ENCODE measurements at places on chromosomes 13 and 19.

GRCh38 chr13:45896285-45896684 is 44.7 kb upstream of the SIAH3 start:
- DNase-seq, result no peak

- DNase-seq, result no peak
Observed at GRCh38 chr13:113557013-113557412, 27.5 kb upstream of the TFDP1 start.

- DNase-seq, result no peak
Observed at GRCh38 chr19:33815380-33816340, 19.0 kb downstream of the KCTD15 start.

GRCh38 chr19:6734096-6734696 is 3.2 kb downstream of the GPR108 start:
- DNase-seq, result no peak

GRCh38 chr13:77891041-77891440 is 27.6 kb downstream of the EDNRB start:
- DNase-seq, result no peak

DNA sequence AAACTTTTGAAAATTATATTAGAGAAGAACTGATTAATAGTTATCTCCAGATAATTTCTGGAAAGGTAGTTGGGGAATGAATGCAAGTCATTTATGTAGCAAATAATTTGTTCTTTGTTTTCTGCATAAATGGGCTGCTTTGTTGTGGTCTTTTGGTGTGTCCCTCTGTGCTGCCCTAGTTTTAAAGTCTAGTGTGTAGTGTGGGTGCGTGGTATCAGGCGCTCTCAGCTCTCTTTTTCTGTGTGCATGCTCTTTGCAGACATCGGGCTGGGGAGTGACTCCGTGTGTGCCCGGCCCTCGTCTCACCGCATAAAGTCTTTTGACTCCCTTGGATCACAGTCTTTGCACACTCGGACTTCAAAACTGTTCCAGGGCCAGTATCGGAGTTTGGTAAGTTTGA is 94.5 kb downstream of the ARHGEF7 start:
- no peak for DNase-seq

GRCh38 chr19:38606131-38606530 is 11.6 kb downstream of the MAP4K1 start:
- no peak for DNase-seq

DNA sequence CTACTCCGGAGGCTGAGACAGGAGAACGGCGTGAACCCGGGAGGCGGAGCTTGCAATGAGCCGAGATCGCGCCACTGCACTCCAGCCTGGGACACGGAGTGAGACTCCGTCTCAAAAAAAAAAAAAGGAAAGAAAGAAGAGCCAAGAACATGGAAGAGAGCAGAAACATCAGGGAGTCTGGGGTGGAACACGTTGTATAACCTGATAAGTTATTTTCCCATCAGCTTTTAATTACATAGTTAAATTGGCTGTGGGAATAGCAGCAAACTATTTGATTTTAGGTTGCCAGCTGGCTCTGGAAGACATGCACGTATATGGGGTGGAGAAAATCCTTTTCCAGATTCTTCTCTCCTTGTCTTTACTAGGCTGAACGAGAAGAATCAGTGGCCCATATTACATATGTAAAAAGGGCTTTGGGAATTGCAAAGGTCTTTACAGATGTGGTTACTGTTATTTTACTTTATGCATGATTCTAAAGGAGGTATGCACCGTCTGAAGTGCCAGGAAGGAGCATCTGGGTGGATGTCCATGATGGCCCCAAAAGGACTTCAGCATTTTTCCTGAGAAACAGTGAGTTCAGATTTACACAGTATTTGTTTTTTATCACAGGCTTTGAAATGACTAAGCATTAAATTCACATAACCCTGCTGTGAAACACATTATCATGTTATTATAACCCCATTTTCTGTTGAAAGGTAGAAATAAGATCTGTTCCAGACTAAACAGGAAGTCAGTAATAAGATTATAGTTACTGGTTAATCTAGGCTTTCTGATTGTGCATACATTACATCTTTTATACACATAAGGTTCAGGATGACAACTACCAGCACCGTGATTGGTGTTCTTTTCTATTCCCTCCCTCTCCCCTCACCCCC is 4.6 kb upstream of the NAA16 start:
- no peak for DNase-seq

GRCh38 chr13:31891472-31891871 is 140.1 kb upstream of the FRY start:
- no peak for DNase-seq

DNA sequence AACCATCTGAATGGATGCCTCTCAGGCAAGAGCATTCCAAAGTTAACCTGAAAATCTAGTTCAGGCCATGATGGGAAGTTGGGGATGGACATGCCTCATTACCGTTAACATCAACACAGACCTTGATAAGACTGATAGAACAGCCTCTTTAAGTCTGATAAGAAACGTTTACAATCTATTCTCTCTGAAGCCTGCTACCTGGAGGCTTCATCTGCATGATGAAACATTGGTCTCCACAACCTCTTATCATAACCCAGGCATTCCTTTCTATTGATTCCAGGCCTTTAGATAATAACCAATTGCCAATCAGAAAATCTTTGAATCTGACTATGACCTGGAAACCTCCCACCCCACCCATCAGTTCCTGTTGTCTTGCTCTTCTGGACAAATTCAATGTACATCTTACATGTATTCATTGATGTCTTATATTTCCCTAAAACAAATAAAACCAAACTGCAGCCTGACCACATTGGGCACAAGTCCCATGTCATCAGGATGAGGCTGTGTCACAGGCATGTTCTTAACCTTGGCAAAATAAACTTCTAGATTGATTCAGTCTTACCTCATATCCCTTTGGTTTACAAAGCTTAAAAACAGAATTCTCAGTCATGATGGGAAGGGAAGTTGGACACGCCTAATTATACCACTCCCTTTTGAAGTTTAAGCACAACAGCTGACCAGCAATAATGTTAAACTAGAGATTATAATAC is 843.8 kb upstream of the SPRY2 start:
- no peak for DNase-seq

DNA sequence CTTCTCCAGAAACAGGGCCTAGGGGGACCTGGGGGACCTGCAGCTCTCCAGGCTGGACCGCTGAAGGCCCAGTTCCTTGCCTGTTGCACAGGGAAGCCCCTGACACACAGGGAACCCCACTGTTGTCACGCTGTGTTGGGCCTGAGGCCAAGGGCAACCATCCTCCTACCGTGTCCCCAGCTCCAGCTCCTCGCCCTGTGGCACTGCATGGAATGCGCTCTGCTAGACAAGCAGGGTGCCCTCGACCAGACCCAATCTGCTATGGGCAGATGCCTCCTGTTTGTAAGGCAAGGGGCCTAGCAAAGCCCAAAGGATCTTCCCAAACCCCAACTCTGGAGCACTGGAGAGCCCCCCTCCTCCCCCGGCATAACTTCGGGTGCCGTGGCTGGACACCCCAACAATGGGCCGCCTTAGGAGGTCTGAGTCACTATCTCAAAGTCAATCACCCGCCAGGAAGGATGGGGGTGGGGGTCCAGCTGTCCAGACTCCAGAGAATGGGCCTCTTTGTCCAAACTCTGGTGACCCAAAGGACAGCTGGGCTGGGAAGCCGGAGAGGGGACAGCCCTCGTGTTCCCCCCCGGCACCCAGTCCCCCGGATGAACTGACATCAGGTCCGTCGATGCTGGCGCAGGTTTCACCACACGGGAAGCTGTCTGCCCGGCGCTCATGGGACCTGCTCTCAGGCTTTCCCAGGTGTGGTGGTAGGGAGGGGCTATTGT is 3.7 kb downstream of the BRSK1 start:
- DNase-seq, result no peak

DNA sequence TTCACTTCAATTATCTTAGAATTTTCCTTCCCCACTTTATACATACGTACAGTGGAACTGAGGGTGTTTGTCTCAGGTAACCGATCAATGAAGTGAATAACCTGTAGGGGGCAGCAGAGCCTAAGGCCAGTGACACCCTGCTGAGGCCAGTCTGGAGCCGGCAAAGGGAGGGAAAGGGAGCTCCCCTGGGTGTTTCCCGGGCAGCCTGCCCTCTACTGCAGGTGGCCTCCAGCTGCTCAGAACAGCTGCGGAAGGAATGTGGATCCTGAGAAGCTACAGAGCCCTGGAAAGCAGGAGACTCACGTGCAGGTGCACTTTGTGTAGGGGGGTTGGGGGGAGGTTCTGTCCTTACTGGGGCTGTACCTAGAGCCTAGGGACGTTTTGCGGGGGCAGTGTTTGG is 832 bp upstream of the ZNF491 start:
- peak; percentile 55 for DNase-seq
